ENCODE measurements at places on chromosomes 1 and 21.
A peak's percentile ranks its signal among the peaks of the same experiment; 100 is the strongest.

- DNase-seq: no peak
These were observed 297.8 kb downstream of the BRINP3 start for GRCh38 chr1:190179817-190180216.

DNA sequence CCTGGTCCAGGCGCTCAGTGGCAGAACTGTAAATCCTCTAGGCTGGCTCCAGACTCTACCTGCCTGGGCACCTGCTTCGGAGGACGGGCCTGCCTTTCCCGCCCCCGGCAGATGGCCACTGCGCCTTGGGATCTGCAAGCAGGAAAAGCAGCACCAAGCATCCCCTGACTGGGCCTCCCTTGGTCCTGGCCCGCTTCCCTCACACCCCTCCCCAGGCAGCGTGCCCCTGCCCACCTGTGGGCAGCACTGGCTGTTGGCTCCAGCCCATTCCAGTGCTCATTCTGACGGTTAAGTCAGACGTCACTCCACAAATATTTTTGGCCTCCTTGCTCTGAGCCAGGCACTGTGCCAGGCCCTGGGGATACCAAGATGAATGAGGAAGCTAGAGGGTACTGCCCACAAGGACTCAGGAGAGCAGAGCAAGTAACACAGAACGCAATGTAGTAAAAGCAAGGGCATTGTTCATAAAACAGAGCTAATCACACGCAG is 22.0 kb upstream of the BLACAT1 start:
- DNase-seq: no peak

- no peak for DNase-seq
These were observed 53.1 kb downstream of the LMX1A start for GRCh38 chr1:165303386-165303785.

DNA sequence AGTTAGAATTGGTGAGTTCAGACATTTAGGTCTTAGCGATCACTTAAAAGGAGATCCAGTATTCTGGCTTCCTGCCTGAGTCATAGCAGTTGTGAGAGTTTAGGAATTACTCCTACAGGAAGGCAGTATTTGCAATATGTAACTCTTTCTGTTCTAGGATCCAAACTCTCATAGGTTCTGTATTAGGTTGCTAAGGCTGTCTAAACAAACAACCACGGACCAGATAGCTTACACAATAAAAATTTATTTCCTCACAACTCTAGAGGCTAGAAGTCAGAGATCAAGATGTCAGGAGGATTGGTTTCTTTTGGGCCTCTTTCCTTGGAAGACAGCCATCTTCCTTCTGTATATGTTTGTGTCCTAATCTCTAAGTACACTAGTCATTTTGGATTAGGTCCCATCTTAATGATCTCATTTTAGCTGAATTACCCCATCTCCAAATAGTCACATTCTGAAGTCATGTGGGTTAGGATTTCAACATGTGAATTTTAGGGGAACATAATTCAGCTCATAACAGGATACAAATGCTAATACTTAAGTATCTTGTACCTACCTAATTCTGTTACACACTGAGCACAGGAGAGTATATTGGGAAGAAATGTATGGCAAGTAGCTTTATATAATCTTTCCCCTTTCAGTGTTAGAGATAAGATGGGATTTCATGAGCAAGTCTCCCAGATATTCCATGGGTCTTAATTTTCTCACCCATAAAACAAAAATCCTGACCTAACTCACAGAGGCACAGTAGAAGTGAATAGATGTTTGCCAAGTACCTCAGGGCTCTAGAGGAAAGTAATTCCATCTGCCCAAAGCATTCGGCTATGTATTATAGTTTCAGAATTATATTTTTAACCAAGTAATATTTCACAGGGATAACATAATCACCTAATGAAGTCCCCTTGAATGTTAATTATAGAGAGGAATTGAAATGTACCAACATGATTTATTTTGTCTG is 144.4 kb downstream of the PTBP2 start:
- DNase-seq: peak; percentile 67

GRCh38 chr1:172960019-172960418 is 90.7 kb downstream of the TNFSF18 start:
- no peak for DNase-seq

DNA sequence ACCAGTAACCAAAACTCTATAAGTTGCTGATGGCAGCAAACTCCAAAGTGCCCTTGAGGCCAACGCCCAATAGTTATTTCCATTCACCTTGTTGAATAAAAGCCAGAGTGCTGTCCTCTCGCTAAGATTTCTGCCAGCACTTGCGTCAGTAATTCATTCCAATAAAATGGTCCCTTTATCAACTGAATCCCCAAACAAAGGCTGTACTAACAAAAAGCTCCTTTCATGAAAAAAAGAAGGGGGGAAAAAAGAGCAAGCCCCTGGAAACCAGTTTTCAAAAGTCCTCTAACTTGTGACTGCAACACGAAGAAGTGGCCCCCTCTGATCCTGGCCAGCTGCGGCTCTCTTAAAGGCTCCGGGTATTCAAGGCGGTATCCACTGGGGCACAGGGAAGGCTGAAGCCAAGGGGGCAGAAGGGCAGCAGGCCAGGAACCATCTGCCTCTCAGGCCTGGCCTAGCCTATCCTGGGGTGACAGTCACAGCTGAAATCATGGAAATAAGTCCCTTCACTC is 55.8 kb upstream of the ZNF326 start:
- DNase-seq: no peak

- no peak for DNase-seq
These were observed 8.8 kb downstream of the ATP5IF1 start for GRCh38 chr1:28244549-28245251.

DNA sequence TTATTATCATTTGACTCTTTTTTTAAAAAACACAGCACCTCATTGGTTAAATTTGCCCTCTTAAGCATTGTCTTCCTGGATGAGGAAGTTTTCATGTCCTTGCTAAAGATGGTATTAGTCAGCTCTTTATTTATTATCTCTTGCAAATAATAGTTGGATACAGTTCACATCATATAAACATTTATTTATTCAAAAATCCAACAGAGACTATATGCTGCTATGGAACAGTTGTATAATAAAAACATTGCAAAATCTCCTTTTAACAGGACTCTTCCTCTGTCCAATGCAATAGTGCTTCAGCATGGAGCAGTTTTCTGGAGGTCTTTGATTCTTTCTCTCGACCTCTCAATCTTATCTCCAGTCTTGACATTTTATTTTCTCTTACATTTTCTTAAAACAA is 49.5 kb upstream of the VCAM1 start:
- no peak for DNase-seq

GRCh38 chr21:16309250-16309971 is 579.6 kb downstream of the USP25 start:
- no peak for DNase-seq

Measured in HS-27A (cell line).